ENCODE measurements at places on chromosomes 16 and 17. TPM values are rescaled to one million over a fixed set of nuclear protein-coding genes. Genes with fewer than 3 reads are reported as not detected.

CEP295NL gene
- 0.12 TPM for total RNA-seq

GRCh38 chr16:4404967-4405696 is 11.3 kb downstream of the CORO7 start:
- DNase-seq, result no peak

SDR42E1 gene
- total RNA-seq, result 0.64 TPM

GRCh38 chr17:81534157-81535006 is 6.2 kb downstream of the FSCN2 start:
- no peak for DNase-seq

PIRT gene
- total RNA-seq, result not detected

- DNase-seq, result no peak
Observed at GRCh38 chr16:59514651-59515050, 780.5 kb upstream of the GOT2 start.

DNA sequence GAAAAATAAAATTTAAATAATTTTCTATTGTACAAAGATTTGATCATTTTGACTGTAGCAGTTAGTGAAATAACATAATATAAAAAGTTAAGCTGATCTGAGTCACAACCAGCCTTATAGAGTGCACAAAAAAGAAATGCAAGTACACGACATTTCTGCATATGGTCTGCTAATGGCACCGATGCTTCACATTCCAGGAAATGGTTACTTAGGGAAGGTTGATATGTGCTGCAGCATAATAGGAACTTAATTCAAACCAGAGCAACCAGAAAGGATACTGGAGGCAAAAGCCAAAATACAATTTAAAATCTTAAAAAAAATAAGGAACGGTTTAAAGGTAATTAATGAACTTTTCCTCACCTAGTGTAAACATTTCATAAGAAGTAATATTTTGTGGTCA is 10.0 kb upstream of the CFDP1 start:
- DNase-seq, result no peak

DNA sequence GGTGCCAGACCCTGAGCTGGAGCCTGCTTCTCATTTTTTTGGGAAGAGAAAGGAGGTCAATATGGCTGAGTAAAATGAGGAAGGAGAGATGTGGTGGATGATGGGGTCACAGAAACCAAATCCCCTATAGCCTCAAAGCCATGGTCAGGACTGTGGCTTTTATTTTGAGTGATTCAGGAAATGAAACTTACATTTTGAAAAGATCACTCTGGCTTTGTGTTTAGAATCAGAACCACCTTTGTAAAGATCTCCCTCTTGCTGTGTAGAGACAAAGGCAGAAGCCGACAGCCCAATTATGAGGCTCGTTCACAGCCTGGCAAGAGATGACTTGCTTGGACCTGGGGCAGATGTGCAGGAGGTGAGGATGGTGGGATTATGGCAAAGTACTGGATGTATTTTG is 121.6 kb upstream of the ANKFN1 start:
- no peak for DNase-seq

GRCh38 chr16:67526149-67526791 is 2.4 kb upstream of the RIPOR1 start:
- DNase-seq, result peak; percentile 85

DNA sequence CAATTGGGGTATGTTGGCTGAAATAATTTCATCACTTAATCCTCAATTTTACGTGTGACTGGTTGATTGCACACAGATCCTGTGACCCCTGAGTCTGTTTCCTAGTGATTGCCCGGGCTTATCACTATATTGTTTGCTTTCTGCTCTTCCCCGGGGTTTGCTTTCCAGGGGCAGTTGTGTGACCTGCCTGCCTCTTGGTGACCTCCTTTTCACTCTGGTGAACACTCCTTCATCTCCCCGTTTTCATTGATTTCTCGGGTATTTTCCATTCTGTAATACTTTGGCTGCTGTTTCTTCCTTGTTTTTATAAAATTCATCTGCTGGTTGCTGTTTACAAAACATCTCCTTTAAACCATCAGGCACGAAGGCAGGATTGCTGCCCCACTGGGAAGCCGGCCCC is 36.0 kb downstream of the NTN1 start:
- DNase-seq, result no peak

- no peak for DNase-seq
Observed at GRCh38 chr17:61383689-61384201, 15.9 kb upstream of the TBX2 start.

DNA sequence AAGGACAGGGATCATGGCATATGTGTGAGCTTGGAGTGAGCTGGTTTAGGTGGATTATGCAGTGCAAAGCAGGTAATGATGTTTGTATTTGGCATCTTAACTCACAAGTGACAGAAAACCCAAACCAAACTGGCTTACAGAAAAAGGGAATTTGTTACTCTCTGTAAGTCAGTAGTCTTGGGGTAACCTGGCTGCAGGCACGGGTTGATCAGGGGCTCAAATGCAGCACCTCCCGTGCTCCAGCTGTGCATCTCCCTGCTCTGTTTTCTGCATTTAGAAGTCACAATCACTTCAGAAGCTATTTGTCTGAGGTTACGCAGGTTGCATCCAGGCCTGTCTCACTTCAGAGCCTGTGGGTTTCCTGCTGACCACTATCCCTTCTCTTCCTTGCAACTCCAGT is 354.3 kb downstream of the CPPED1 start:
- DNase-seq, result no peak

GRCh38 chr16:6905601-6906000 is 427.0 kb upstream of the RBFOX1 start:
- no peak for DNase-seq

GRCh38 chr17:28226563-28227315 is 92.3 kb upstream of the TMEM97 start:
- DNase-seq, result no peak

- DNase-seq, result peak; percentile 38
Observed at GRCh38 chr16:73572135-73572828, 524.4 kb upstream of the ZFHX3 start.

- DNase-seq, result no peak
Observed at GRCh38 chr17:48892940-48893645, 506 bp downstream of the ATP5MC1 start.

GRCh38 chr17:6099492-6099891 is 29.3 kb downstream of the WSCD1 start:
- no peak for DNase-seq

DNA sequence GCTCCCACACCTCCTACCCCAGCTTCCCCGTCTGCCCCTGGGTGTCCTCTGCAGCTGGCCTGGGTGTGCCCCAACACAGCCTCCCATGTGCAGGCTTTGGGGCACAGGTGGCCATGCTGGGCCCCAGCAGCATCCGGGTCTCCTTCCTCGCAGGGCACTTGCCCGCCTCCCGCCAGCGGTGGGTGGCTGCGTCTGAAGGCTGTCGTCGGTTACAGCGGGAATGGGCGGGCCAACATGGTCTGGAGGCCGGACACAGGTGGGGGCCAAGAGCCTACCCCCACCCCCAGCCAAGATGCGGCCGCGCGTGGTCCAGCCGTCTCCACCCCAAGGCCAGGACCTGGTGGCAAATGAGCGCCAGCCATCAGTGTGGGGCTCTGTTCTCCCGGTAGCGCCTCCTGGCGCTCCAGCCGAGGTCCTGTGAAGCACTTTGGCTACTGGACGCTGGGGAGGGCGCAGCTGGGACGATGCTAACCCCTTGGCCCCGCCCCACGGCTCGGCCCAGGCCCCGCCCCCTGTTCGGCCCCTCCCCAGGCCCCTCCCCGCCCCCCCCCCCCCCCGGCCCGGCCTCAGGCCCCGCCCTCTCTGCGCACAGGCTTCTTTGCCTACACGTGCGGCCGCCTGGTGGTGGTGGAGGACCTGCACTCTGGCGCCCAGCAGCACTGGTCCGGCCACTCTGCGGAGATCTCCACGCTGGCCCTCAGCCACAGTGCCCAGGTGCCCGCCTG is 7.3 kb upstream of the RHOT2 start:
- DNase-seq, result no peak
